ENCODE measurements at places on chromosomes 5 and 9. TPM values are rescaled to one million over a fixed set of nuclear protein-coding genes. Genes with fewer than 3 reads are reported as not detected.

The NR4A3 gene
- 7.8 TPM for total RNA-seq

The PCDHGA4 gene
- total RNA-seq: not detected

The MAMDC4 gene
- total RNA-seq: 21.5 TPM

The OLFML2A gene
- total RNA-seq: not detected

The DMRT2 gene
- not detected for total RNA-seq

The PCDHB1 gene
- not detected for total RNA-seq

GRCh38 chr9:32627394-32627954, 8.0 kb downstream of the TAF1L start:
- DNase-seq: no peak

- DNase-seq: no peak
Observed at GRCh38 chr9:131981116-131981776, 98.4 kb downstream of the MED27 start.

DNA sequence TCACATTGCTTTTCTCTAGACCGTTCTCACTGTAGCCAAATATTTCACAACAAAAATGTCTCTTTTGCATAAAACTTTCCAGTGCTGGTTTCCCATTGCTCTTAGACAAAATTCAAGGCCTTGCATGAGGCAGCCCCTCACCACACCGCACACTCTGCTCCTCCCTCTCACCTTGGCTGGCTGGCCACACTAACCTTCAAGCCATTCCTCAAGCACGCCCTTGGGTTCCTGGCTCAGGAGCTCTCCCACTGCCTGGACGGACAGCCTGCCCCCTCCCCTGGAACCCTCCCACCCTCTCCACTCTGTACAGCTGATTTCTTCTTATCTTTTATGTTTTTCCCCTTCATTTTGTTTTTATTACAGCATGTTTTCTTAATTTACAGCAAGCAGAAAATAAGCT, 83.2 kb downstream of the PDZD2 start:
- no peak for DNase-seq

DNA sequence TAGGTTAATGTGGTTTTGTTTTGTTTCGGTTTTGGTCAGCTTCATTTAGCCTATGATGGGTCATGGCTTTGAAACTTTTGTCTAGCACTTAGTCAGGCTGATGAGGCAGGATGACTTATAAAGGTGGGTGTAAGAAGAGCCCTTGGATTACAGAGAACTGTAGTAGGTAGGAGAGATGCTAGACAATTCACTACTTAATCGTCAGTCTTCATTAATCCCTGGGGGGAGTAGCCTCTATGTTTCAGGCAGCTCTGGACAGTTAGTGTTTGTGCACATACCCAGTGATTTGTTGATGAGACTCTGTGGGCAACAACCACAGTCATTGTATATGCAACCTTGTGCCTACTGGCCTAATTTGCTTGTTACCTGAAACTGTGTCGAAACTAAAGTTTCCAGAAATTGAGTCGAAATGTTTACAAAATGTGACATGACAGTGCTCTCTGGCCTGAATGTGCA, 113.3 kb downstream of the MTREX start:
- no peak for DNase-seq

DNA sequence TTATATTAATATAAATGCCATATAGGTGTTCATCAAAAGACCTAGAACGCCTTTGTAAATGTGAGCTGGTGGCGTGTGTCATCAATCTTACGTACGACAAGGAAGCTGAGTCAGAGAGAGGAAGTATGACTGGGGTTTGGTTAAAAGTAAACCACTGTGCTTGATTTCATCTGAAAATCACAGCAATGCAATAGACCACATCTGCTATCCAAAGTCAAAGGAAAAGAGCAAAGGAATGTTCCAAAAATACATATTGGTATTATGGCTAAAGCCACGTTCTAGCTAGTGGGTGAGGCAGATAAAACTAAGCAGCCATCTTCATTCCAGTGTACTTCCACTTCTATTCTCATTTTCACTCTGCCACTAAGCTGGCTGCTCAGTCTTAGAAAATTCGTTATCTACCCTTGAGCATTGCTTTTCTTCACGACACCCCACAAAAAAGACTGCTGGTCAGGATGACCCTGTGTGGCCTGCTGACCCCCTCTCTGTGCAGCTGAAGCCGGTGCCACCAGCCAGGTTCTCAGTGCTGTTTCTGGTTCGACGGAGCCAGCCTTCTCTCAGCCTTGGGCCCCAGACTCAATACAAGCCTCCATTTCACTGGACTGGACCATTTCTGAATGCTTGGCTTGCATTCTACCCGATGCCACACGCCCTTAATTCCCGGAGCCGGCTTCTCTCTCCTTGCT, 23.8 kb downstream of the SHC3 start:
- no peak for DNase-seq

- DNase-seq: no peak
Observed at GRCh38 chr9:114055894-114056293, 22.2 kb downstream of the AMBP start.

DNA sequence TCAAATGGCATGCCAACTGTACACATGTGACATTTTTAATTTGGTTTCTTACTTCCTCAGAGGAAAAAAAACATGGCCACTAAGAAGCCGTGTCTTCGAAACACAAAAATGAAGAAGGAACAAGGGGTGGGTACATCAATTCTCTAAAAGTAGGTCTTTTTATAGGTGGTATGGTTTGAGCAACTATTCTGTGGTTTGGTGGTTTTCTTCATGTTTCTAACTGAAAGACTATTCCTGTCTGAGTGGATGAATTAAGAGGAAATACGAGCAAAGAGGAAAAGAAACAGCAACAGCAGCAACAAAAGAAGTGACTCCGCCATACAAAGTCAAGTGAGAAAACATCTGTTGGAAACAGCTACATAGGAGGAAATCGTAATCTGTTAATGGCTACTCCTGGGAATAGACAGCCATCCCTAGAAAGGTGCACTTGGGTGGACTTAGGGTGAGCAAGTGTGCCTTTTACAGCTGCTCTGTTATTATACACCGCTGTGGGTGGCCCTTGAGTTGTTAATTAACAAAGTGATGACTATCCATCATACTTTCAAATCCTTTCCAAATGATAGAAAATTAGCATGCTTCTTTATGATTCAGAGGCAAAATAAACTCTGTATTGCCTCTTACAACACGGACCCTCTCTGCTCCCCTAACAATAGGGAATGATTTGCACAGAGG, 575.8 kb downstream of the TLE1 start:
- no peak for DNase-seq

- no peak for DNase-seq
Observed at GRCh38 chr5:16773991-16774390, 157.2 kb upstream of the RETREG1 start.

GRCh38 chr9:137217276-137218211, 4.5 kb downstream of the RNF208 start:
- DNase-seq: no peak

GRCh38 chr5:96297867-96298266, 135.2 kb downstream of the PCSK1 start:
- DNase-seq: no peak

- no peak for DNase-seq
Observed at GRCh38 chr5:1415626-1416360, 29.4 kb downstream of the SLC6A3 start.

DNA sequence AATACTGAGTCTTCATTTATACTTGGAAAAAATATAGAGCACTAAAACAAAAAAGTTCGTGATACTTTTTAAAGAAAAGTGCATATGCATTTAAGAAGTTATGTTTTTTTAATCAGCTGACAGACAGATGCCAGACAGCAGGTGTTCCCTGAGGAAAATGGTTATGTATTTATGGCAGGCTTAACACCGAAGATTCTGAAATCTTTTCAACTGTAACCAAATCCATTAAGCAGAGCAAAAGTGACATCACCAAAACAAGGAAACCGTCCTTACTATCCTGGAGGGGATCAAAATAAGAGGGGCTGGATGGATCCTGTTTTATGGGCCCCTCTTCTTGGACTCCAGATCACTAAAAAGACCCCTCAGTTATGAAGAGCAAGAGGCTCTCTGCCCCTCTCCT, 404.9 kb upstream of the ADAMTS16 start:
- no peak for DNase-seq

GRCh38 chr5:156841737-156842136, 8.4 kb upstream of the PPP1R2B start:
- DNase-seq: no peak

GRCh38 chr5:118439831-118440230, 548.5 kb downstream of the DTWD2 start:
- DNase-seq: no peak
